Activated naive CD4-positive, alpha-beta T cell treated with Interleukin-2 at 50 U/mL for 16 hours (primary cell): ENCODE measurements at places on chromosomes 2 and 18.

DNA sequence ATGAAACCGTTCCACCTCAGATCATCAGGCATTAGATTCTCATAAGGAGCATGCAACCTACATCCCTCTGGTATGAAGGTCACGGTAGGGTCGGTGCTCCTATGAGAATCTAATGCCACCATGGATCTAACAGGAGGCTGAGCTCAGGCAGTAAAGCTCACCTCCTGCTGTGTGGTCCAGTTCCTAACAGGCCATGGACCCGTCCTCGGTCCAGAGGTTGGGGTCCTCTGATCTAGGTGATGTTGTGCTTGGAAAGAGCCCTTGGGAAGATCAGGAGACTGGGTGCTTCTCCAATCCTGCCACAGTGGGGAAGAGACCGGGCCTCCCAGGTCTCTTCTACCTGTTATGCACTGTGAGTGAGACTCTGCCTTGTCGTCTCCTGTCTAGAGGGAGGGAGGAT lies 104.6 kb downstream of the ACKR3 start:
- no peak for DNase-seq

DNA sequence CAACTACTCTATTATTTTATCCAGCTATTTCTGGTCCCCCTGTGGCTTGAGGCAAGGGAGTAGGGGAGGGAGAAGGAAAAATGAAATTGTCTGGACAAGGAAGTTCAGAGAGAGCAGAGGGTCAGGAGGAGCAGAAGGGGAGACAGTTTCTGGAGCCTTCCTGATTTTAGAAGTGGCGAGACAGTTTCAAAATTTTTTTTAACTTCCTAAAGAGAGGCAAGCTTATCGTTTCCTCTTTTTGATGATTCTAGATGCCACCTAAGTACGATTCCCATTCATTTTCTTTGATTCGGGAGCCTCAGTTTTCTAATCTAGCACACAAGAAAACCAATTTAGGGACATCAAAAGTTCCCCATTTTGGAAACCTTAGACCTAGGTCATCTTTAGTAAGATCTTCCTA lies 96.9 kb upstream of the B3GNT2 start:
- no peak for DNase-seq

DNA sequence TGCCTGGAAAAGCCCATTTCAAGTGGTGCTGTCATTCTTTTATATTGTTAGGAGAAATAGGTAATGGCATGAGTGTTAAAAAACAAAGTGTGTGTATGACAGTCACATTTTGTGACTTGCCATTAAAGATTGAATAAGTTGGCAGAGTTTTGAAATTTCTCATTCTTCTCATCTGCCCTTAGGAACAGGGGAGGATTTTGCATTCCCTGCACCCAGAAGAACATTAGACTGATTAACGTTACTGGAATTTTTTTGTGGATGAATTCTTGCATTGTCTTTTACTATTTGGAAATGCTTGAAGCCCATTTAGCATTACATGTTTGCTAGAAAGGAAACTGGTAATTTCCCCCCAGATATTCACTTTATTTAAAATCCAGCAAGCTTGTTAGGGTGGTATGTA lies 162.2 kb downstream of the BABAM2 start:
- no peak for DNase-seq

DNA sequence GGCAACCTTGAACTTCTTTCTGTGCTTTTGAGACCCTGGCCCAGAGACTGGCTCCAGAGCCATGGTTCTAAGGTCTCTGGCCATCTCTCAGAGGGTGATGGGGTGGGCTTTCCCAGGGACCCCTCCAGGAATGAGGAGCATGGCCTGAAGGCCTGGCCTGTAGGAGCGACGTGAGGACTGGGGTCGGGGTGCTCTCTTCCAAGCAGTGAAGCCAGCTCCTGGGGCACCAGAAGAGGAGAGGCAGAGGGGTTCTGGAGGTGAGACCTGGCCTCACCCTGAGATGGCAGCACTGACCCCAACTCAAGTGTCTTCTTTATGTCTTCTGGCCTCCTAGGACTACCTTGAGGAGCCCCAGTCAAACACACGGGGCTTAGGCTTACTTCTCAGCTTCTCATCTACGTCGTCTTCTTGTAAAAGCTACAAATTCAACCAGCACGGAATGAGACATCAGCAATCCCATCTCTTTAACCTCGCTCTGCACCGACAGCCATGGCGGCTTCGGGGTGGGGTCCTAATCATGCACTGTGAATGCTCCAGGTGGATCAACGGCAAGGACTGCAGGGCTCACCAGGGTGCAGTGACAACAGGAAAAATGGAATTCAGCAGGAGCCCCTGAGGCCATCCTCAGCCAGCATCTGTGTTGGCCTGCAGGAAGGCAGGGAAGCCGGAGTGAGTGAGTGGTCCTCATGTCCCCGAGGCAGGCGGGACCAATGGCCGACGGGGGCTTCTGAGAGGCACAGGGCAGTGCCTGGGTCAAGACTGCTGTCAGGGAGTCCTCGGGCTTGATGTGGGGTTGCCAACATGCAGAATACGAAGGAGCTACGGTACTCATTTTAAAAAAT lies 214.1 kb downstream of the HDAC4 start:
- DNase-seq = no peak
